Fibroblast of villous mesenchyme (primary cell): ENCODE measurements at places on chromosomes 13 and 19. TPM values are rescaled to one million over a fixed set of nuclear protein-coding genes. Genes with fewer than 3 reads are reported as not detected.

Gene OLFM2
- total RNA-seq: 0.43 and 1.3 TPM in 2 replicates

Gene MAG
- not detected in 2 replicates for total RNA-seq

Gene ZNF181
- total RNA-seq: 14.5 and 14.7 TPM in 2 replicates

Gene NCR1
- total RNA-seq: not detected in 2 replicates

Gene ZNF575
- total RNA-seq: under 0.01 and 0.64 TPM in 2 replicates

Gene ELAVL3
- not detected in 2 replicates for total RNA-seq

Gene NECTIN2
- 133 and 134 TPM in 2 replicates for total RNA-seq

Gene SLC5A5
- total RNA-seq: not detected in 2 replicates

Gene KLK8
- total RNA-seq: not detected in 2 replicates

Gene DCT
- total RNA-seq: not detected in 2 replicates

Gene C13orf46
- total RNA-seq: under 0.01 TPM in 2 replicates

Gene ZNF627
- 16.8 and 19.0 TPM in 2 replicates for total RNA-seq

Gene ZNF471
- 1.9 and 3.9 TPM in 2 replicates for total RNA-seq

Gene CEACAM19
- 2.6 and 5.6 TPM in 2 replicates for total RNA-seq

Gene LAIR1
- total RNA-seq: under 0.01 TPM in 1 of 2 replicates, not detected in the other

Gene CEACAM20
- total RNA-seq: not detected in 2 replicates

Gene ABHD8
- 13.8 and 15.5 TPM in 2 replicates for total RNA-seq

Gene SLC10A2
- not detected in 2 replicates for total RNA-seq

Gene CYP2F1
- not detected in 2 replicates for total RNA-seq

Gene FLT3
- total RNA-seq: not detected in 2 replicates

Gene ZNF560
- total RNA-seq: 0.86 and 0.97 TPM in 2 replicates

Gene GPR183
- total RNA-seq: 0.86 and 4.5 TPM in 2 replicates

Gene ZNF8
- total RNA-seq: 6.4 and 9.5 TPM in 2 replicates

Gene HNRNPL
- total RNA-seq: 223 and 268 TPM in 2 replicates

Gene CPT1C
- total RNA-seq: 20.0 and 32.0 TPM in 2 replicates

Gene AKAP8
- 16.0 and 19.6 TPM in 2 replicates for total RNA-seq

Gene GGACT
- 5.2 and 8.2 TPM in 2 replicates for total RNA-seq

Gene CEACAM7
- not detected in 2 replicates for total RNA-seq

Gene GJB2
- not detected in 2 replicates for total RNA-seq

Gene TIMM44
- 57.9 and 58.6 TPM in 2 replicates for total RNA-seq

Gene PLEKHF1
- total RNA-seq: 9.9 and 22.5 TPM in 2 replicates

Gene MTIF3
- total RNA-seq: 52.5 and 66.1 TPM in 2 replicates

Gene ELSPBP1
- total RNA-seq: not detected in 2 replicates

Gene KASH5
- total RNA-seq: not detected in 2 replicates

Gene UQCR11
- total RNA-seq: 49.3 and 53.5 TPM in 2 replicates

Gene FAM83E
- 0.32 and 1.3 TPM in 2 replicates for total RNA-seq

Gene ZGLP1
- 0.32 and 0.43 TPM in 2 replicates for total RNA-seq

Gene ISYNA1
- total RNA-seq: 25.4 and 48.4 TPM in 2 replicates

Gene ZNF285
- 1.6 and 3.9 TPM in 2 replicates for total RNA-seq

Gene CACNG7
- 0.32 and 0.43 TPM in 2 replicates for total RNA-seq

Gene PRODH2
- not detected in 2 replicates for total RNA-seq

Gene RNF225
- total RNA-seq: under 0.01 TPM in 1 of 2 replicates, not detected in the other

Gene ADGRE3
- total RNA-seq: not detected in 2 replicates

Gene PDX1
- total RNA-seq: not detected in 2 replicates

Gene RNF113B
- total RNA-seq: not detected in 2 replicates

Gene ZNF844
- 1.3 and 1.7 TPM in 2 replicates for total RNA-seq

Gene ZNF791
- 17.4 and 20.3 TPM in 2 replicates for total RNA-seq

Gene OR4F17
- total RNA-seq: 0.32 TPM in 1 of 2 replicates, not detected in the other

Gene CLEC4M
- under 0.01 TPM in 1 of 2 replicates, not detected in the other for total RNA-seq

Gene F2RL3
- 0.43 and 0.64 TPM in 2 replicates for total RNA-seq

Gene CNMD
- not detected in 2 replicates for total RNA-seq

Gene TMEM238
- not detected in 2 replicates for total RNA-seq

Gene CILP2
- under 0.01 and 0.43 TPM in 2 replicates for total RNA-seq

Gene KIR3DL1
- total RNA-seq: not detected in 2 replicates

Gene ZNF426
- 19.6 and 24.2 TPM in 2 replicates for total RNA-seq

Gene GAS6
- 172 and 216 TPM in 2 replicates for total RNA-seq

Gene ZNF439
- 2.6 and 4.3 TPM in 2 replicates for total RNA-seq

Gene FLT3LG
- total RNA-seq: 2.6 and 4.8 TPM in 2 replicates
